Activated T-helper 17 cell treated with anti-CD3 and anti-CD28 coated beads, Interleukin-2, amount 50 U/mL, for 72 hours (primary cell): ENCODE measurements at places on chromosomes 11 and 22. TPM values are rescaled to one million over a fixed set of nuclear protein-coding genes. Genes with fewer than 3 reads are reported as not detected.

The TXNRD2 gene
- total RNA-seq = 14.1 TPM

The DENND6B gene
- total RNA-seq = 3.2 TPM

The NPAS4 gene
- 0.28 TPM for total RNA-seq

The SLC37A2 gene
- 2.6 TPM for total RNA-seq

The PNPLA5 gene
- total RNA-seq = not detected

The EIF3D gene
- 329 TPM for total RNA-seq

The LRRC75B gene
- 2.3 TPM for total RNA-seq

The SMC1B gene
- 1.7 TPM for total RNA-seq

DNA sequence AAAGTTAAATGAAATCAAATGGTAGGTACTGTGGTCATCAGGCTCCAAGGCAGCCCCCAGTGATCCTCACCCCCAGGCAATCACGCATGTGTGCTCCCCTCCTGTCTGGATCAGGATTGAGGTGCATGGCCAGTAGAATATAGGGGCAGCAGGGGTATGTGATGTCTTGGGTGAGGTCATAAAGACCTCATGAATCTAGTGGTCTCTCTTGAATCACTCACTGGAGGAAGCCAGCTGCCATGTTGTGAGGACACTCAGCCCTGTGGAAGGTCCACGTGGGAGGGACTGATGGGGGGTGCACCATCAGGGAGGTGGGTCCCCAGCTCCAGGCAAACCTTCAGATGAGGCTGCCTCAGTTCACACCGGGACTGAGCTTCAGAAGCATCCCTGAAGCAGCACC, 6.8 kb upstream of the IL17REL start:
- no peak for ATAC-seq

- peak; percentile 61 for ATAC-seq
Measured at GRCh38 chr11:64767344-64768299, 7.8 kb upstream of the PYGM start.

DNA sequence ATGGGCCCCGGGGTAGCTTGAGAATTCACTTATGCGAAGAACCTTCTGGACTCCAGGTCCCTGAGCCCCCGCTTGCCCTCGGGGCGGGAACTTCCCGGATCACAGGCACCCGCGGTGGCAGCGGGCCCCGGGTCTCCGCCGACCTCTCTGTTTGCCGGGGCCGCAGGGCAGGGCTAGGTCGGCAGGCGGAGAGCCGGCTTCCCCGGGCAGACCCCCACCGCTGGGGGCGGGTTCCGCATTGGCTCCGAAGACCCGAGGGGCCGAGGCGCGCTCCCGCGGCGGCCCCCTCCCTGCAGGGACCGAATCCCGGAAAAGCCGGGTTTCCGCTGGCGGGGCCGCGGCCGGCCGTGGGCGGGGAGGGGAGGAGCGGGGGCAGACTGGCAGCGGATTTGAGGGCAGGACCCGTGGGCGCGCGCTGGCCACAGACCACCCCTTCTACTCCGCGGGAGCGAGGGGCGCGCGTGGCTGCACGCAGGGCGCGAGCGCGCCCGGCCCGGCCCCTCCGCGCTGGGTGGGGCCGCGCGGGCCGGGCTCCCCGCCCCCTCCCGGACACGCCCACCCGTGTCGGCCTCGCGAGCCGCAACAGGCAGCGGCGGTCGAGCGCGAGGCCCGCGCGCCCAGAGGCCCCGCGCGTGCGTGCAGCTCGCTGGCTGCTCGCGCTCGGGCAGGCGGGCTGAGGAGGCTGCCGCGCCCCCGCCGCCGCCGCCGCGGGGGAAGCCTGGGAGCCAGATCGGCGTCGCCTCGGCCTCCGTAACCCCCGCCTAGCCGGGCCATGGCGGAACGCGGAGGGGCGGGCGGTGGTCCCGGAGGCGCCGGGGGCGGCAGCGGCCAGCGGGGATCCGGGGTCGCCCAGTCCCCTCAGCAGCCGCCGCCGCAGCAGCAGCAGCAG, at the start of gene PACS1:
Gene PACS1, plus strand, starts transcription at position 558 of the 889 bp plus-strand sequence. Its CDS starts 215 bp downstream, at position 773.
- ATAC-seq = peak; percentile 61

DNA sequence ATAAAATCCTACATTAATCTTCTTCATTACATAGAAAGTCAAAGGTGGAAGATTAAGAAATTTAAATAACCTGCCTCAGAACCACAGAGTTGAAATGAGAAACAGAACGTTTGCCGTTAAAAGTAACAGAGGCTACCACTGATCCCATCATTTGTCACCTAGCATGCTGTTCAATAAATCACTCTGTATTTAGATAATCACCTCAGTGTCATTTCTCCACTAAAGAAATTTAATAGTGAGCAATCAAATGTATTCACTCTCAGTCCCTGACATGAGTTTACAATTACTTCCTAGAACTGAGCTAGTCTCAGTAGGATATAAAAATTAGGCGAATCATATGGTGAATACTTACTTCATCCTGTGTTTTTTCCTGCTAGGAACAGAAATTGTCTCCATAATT, 169.6 kb downstream of the MSANTD4 start:
- no peak for ATAC-seq

- ATAC-seq = no peak
Measured at GRCh38 chr11:10975287-10975721, 117.5 kb upstream of the ZBED5 start.

GRCh38 chr11:78929207-78929905, 354.7 kb upstream of the NARS2 start:
- no peak for ATAC-seq

DNA sequence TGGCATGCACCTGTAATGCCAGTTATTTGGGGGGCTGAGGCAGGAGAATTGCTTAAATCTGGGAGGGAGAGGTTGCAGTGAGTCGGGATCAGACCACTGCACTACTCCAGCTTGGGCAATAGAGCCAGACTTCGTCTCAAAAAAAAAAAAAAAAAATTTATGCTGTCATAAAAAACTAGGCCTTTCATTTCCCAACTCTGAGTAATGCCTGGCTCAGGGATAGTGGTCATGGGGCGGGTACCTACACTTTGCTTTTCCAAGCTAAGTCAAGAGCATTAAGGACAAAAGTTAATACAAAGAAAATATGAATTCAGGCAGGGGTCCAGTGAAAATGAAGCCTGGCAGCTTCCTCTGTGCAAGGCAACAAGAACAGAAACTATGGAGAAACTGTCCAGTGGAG, 16.3 kb downstream of the CPSF7 start:
- ATAC-seq = no peak

- ATAC-seq = no peak
Measured at GRCh38 chr22:27986937-27987336, 67.9 kb upstream of the PITPNB start.

GRCh38 chr22:42444077-42444904, 12.1 kb upstream of the NFAM1 start:
- ATAC-seq = peak; percentile 72

- no peak for ATAC-seq
Measured at GRCh38 chr11:37721485-37721884, 1123.4 kb upstream of the RAG2 start.

DNA sequence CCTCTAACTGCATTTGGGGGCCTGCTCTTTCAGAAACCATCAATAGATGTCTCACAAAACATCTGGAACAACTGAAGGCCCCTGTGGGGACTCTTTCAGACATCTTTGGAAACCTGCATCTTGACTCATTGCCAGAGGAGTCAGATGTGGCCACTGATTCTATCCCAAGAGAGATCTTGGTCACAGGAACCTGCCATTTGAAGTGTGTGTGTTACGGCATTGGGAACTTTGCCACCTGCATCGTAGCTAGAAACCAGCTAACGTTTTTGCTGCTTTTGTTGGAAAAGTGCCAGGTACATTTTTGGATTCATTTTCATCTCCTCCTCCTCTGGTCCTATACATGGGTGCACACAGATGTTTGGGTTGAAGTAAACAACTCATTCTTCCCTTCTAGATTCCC, 4.3 kb downstream of the SRRD start:
- no peak for ATAC-seq

DNA sequence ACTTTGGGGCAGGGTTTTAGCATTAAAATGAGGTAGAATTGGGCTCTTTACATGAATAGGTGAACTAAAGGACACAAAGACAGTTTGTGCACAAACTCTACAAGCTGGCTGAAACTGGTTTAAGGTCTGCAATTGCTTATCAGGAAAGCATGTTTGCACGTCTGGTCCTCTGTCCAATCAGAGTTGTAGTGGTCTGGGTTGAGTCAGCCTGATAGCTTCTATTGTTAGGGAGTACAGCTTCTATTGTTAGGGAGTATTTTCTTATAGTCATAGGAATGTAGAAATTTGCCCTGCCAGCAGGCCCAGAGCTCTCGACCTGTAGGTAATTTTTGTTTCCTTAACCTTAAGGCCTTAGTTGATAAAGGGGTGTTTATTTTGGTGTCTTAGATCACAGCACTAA, 1422.4 kb downstream of the LRRC4C start:
- ATAC-seq = no peak

- no peak for ATAC-seq
Measured at GRCh38 chr11:112132737-112133136, 31.2 kb downstream of the IL18 start.

GRCh38 chr22:24953384-24954113, 1.0 kb downstream of the KIAA1671 start:
- ATAC-seq = no peak

GRCh38 chr22:48478124-48478523, 1349.5 kb downstream of the BRD1 start:
- no peak for ATAC-seq

- ATAC-seq = no peak
Measured at GRCh38 chr11:36105743-36106581, 162.1 kb downstream of the LDLRAD3 start.

DNA sequence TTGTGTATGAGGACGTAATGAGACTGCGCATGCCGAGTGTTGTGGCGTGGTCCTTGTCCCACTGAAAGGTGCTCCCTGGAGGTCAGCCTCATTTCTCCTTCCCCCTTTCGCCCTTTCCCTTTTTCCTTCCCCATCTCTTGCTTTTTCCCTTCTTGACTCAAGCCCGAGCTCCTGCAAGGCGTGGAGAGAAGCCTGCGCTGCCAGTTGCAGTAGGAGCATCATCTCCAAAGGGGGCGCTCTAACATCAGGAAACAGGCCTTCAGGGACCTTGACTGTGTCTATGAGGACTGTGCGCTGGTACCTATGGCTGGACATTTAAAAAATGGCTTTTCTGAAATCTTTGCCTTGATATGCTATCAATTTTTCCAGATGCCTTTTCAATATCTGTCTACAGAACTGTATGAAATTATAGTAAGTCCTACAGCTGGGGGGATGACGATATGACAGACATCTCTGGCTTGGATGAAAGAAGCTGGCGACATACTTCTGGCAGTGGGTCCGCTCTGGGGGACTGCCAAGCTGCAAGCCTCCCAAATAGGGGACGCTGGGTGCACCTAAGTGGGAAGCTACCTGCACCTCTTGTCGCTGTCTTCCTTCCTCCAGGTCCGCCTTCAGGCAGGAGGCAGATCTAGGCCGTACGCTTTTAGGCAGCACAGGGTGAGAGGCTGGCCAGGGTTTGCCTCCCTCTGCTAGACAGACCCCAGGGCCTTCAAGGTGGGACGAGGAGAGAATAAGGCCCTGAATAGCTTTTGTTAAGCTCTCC, 96.5 kb downstream of the NXPE2 start:
- no peak for ATAC-seq

- no peak for ATAC-seq
Measured at GRCh38 chr11:80441821-80442220, 1001.0 kb upstream of the TENM4 start.

DNA sequence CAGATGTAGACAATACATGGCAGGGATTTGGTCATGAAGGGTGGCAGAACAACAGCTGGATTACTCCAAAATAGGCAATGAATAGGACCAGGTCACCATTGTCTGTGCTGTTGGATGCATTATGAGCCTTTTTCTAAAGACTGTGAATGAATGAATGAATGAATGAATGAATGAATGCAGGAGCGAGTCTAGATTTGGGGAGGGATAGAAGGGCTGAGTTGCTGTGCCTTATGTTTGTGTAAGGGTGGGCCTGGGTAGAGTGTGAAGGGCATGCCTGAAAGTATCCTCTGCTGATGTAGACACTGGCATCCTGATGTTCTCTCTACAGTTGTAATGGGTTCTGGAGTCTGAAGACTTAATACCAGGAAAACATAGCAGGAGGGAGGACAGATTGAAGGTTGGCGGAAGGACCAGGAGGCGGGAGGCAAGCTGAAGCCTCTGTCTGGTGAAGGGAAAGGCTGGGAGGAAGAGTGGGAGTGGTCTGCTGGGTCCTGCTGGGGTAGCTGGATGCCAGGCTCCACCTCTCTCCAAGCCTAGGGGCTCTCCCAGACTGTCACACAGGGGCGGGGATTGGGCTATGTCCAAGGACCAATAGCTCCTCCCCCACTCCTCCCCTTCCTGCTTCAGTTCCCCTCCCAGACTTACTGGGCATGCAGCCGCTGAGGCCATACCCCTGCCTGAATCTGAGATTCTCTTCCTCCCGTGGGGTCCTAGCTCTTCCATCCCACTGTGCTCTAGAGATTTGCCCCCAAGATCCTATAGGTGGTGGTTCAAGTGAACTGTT, 4.8 kb downstream of the TRIM3 start:
- peak; percentile 23 for ATAC-seq

DNA sequence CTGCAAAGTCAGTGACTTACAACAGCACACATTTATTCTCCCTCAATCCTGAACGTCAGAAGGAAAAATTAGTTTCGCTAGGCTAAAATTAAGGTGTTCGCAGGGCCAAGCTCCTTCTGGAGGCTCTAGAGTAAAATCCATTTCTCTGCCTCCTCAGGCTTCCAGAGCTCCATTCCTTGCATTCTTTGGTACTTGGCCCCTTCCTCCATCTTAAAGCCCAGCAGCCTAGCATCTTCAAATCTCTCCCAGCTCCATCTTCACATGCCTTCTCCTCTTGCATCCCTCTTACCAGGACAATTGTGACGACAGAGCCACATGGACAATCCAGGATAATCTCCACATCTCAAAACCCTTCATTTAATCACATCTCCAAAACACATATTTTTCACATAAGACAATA, 165.0 kb downstream of the GRIA4 start:
- ATAC-seq = no peak
